ENCODE measurements at places on chromosomes 1 and 21.
A peak's percentile ranks its signal among the peaks of the same experiment; 100 is the strongest.

DNA sequence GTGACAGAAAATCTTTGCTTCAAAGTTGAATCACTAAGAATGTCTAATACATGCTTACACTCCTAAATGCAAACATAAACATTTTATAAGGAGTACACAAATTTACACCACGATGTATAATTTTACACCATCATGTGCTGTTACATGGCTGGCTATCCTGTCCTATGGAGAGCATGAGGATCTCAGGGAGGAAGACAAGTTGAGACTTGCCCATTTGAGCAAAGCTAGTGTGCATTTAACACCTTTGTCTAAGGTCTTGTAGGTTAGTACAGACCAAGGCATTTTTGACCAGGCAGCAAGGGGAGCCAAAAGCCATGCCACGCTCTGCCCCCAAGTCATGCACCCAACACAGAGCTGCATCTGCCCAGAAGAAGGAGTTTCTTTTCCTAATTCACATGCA is 14.5 kb upstream of the COG2 start:
- no peak for DNase-seq

DNA sequence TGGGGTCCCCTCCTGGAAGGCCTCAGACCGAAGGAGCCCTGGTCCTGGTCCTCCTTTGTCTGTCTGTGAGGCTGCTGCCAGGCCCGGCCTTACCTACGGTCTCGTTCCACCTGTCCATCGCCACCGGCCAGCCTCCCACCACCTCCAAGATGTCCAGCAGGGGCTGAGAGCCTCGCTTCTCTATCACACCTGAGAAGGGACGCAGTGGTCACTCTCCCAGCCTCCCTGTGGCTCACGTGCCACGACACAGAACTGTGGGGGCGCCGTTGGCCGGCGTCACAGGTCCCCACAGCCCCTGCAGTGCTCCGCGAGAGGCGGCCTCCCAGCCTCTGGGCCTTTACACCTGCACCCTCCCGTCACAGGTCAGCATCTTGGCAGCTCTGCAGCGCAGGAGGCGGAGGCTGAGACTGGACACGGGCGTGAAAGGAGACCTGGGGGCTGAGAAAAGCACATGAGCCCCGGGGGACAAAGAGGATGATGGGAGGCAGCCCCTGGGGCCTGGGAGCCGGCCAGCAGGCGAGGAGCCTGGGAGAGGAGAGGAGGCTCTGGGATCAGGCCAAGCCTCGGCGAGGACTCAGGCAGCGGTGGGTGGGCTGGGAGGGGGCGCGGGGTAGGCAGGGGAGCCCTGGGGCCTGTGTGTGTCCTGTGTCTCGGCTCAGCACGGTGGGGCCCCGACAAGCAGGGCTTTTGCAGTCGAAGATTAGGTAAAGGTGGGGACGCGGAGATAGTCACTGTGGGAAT is 20.5 kb downstream of the PRXL2B start:
- DNase-seq: no peak

DNA sequence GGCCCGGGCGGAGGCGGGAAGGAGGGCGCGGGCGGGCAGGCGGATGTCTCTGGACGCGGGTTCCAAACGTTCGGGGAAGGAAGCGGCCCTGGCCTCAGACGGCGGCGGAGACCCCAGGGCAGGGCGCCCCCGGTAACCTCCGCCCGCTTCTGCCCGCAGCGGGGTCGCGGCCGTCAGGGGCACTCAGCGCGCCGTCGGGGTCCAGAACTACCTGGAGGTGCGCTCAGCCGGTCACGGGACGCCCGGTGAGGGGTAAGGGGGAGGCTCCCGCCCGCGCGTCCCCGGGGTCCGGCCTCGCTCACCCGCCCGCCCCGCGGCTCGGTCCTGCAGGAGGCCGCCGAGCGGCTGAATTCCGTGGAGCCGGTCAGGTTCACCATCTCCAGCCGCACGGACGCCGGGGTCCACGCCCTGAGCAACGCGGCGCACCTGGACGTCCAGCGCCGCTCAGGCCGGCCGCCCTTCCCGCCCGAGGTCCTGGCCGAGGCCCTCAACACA is 406 bp downstream of the PUSL1 start:
- no peak for DNase-seq

- DNase-seq: no peak
Measured at GRCh38 chr1:65471213-65471833, 50.9 kb downstream of the LEPR start.

DNA sequence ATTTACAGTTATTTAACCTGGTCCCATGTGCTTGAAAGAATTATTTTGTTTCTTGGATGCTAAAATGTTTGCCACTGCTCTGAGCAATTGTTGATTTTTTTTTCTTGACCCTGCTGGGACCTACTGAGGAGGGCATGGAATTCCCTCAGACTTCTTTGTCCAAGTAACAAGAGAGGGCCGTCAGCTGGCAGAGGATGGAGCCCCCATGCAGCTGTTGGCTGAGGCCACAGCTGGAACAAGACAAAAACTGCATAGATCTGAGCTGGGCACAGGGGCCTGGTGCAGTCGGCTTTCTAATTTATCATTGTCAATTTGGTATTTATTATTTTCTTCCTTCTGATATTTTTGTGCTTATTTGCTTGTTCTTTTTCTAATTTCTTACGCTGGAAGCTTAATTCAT is 39.6 kb upstream of the ABCG1 start:
- DNase-seq: no peak

- no peak for DNase-seq
Measured at GRCh38 chr1:33482412-33482811, 10.0 kb downstream of the ZSCAN20 start.

DNA sequence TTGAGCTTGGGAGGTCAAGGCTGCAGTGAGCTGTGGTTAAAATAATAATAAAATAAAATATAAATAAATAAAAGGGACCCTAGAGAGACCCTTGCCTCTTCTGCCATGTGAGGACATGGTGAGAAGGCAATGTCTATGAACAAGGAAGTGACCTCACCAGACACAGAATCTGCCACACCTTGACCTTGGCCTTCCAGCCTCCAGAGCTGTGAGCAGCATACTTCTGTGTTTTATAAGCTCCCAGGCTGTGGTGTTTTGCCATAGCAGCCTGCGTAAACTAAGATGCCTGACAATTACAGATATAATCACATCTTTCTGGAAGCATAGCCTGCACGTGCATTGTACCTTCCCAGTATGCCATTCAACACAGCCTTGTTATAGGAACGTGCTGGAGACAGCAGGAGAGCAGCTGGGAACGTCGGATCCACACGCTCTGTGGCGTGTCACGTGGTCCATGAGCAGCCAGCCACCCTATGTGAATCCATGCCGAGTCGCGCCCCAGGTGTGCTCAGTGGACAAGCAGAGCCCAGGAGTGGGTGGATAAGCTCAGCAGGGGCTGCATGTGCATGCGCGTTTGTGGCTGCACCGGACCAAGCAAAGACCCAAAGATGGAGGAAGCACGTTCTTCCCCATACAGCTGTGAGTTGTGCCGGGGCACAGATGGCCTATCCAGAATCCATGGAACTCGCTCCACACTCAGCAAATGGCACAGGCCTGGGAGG is 17.8 kb downstream of the WNT9A start:
- DNase-seq: no peak

DNA sequence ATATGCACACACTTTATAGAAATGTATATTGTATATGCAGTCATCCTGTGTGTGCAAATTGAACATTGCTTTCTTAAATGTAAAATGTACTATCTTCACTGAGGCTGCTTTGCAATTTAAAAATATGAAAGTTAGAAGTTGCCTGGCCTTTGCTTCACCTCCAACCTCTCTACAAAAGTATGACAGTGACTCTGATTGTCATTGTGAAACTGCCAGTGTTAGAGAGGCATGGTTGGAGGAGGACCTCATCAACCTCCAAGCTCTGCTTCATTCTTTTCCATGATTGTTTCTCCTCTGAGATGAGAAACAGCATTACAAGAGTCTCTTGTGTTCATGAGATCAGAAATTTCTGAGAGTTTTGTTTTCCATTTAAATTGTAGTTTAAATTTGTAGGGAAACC is 185.5 kb downstream of the ZC3H11B start:
- no peak for DNase-seq

DNA sequence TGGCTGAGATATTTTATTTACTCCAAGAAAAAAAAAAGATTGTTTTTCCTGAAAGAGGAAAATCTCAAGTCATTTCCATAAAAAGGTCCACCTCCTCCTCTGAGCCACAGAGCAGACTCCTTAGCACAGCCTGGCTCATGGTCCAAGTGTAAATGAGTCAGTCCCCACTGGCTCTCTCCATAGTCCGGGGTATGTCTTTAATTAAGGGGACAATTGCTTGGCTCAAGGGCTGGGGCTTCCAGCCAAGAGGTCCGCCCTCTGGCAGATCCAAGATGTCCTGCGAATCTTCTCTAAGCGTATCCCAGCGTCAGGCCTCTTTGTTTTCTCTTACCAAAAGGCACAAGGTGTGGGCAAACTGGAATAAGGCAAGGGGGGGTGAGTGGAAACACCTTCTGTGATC is 33.3 kb downstream of the FOXD2 start:
- DNase-seq: no peak

GRCh38 chr21:23016617-23017016 is 2018.4 kb downstream of the NCAM2 start:
- peak; percentile 15 for DNase-seq

DNA sequence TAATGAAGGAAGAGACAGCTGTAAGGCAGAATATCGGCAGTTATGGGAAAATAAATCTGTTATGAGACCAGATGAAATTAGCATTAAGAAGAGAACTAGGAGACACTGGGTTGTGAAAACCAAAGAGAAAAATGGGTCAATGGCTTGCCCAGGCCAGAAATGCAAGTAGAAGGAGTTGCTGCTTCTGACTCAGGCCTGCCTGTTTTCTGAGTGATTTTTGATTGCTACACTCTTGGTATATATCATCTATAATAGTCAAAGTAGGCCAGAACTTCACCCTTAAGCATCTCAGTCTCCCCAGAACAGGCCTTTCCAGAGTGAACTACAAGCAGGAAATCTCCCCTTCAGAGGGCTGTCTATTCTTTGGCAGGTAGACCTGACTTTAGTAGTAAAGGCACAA is 107.0 kb downstream of the NRIP1 start:
- no peak for DNase-seq

- no peak for DNase-seq
Measured at GRCh38 chr1:48603222-48603621, 131.2 kb upstream of the SPATA6 start.

DNA sequence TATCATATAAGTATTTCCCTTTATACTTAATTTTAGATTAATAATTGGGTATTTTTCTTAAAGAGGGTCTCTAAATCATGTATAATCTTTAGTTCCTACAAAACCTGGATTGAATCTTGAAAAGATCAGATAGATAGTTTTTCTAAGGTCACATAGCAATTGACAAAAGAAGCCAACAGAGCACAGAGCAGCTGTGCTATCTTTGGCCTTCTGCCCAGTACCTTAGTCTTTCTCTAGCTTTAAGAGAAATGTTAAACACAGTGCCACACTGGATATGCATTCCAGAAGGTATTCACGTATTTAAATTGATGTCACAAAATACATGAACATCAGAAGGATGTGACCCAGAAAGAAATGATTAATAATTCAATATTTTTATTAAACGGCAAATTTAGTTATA is 86.8 kb downstream of the C21orf91 start:
- DNase-seq: no peak

DNA sequence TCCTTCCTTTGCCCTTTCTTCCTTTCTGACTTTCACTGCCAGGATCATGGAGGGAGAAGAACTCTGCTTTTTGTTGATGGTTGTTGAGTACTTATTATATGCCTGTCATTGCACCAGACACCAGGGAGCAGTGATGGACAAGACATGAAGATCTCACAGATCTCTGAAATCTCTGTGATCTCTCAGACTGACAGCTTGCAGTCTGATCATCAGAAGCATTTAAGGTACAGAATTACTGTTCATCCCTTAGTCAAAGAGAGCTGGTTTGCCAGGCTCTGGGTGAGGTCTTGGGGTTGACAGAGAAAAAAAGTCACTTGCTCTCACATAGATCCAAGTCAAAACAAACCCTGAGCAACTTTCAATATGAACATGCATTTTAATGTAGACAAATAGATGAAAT is 299.5 kb upstream of the FMN2 start:
- no peak for DNase-seq

DNA sequence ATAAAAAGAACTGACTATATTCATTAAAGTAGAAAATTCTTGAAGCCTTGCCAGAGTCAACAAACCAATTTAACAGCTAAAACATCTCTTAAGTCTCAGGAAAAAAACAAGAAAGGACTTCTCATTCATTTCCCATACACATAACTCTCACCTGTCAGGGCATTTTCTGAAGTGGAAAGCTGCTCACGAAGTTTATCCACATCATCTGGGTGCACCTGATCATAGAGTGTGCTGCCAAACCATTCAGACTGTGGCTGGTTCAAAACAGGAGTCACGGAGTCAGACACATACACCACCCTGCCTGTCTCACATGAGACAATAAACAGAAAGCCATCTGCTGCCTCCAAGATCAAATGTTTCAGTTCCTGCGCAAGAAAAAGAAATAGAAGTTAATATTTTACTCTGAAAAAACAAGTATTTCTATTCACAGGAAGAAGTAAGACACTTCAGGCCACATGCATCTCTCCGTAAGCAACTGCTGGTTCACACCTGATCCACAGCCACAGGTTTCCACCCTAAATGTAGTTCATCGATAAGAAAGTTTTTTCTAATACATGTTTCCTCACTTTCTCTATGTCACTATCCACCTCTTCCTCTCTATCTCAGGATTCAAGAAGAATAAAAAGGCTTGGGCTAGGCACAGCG is 28.2 kb upstream of the CTSK start:
- no peak for DNase-seq

DNA sequence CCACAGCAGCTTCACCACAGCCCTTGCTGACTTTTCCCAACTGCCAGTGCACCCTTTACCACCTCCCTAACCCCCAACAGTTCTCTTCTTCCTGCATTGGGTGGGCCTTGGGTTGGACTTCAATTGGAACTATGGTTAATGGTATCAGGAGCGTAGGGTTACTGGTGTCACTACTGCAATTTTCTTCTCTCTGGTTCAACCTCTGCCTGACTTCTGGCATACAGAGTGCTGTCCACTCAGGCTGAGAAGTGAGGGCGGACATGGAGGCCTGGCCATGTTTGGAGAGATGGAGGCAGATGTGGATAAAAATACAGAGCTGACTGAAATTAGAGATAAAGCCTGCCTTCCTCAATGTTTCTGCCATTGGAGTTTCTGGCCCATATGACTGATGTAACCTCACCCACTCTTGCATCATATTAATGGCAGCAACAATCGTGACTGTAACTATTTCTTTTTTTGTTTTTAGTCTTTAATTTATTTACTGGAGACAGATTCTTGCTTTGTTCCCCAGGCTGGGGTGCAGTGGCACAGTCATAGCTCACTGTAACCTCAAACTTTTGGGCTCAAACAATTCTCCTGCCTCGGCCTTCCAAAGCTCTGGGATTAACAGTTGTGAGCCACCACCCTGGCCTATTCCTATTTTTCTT is 87.8 kb downstream of the NAV1 start:
- DNase-seq: no peak

All from NCI-H1048 (cell line).